ENCODE measurements at places on chromosomes 12 and 14.
A peak's percentile ranks its signal among the peaks of the same experiment; 100 is the strongest.

DNA sequence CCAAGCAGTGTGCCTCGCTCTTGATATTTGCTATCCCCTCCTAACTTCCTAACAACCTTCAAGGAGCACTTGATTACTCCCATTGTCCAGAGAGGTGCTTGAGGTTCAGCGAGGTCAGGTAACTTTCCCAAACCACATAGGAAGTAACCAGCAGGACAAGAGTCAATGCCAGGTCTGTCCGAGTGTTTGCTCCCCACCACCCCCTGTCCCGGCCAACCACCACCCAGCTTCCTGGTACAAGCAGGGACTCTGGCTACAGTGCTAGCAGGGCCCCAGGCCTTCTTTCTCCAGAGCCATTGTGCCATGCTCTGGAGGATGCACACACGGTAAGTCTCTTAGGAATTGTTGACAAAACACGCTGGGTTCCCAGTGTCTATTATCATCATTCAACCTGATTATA lies 49.2 kb downstream of the SYNE3 start:
- H3K27ac ChIP-seq = no peak overlapping the region
- H3K27me3 ChIP-seq = no peaks in the 10 kb centered on the region
- DNase-seq = no peak
- H3K36me3 ChIP-seq = no peaks in the 10 kb centered on the region
- H3K4me1 ChIP-seq = no peaks in the 10 kb centered on the region
- no peak overlapping the region for H3K4me3 ChIP-seq

- no peaks in the 10 kb centered on the region for H3K4me1 ChIP-seq
- peak; percentile 8 for DNase-seq
- H3K27me3 ChIP-seq = no peaks in the 10 kb centered on the region
These were observed 707.5 kb upstream of the TMEM132C start for GRCh38 chr12:127559349-127560040.

DNA sequence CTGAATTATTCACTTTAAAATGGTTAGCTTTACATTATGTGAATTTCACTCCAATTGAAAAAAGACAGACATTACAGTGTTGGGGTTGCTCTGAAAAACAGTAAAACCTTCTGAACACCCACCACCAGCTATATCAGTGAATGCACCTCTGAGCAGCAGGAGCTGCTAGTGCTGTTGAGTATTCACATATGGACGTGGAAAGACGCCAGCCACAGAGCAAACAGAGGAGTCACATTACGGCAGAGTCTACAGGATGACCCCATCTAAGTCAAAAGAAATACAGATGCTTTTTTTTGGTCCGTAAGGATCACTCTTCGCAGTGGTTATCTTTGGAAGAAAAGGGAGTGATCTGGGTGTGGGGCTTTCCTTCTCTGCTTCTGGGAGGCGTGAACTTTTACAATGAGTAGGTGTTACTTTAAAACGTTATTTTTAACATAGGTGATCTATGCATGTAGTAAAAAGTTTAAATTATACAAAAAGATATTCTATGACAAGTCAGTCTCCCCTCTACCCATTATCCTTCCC lies 4.5 kb downstream of the HVCN1 start:
- H3K4me1 ChIP-seq = peaks cover 7% of the 10 kb centered on the region
- H3K27ac ChIP-seq = no peak overlapping the region
- H3K36me3 ChIP-seq = no peaks in the 10 kb centered on the region
- DNase-seq = peak; percentile 33
- H3K27me3 ChIP-seq = peaks cover 10% of the 10 kb centered on the region
- H3K4me3 ChIP-seq = no peak overlapping the region

DNA sequence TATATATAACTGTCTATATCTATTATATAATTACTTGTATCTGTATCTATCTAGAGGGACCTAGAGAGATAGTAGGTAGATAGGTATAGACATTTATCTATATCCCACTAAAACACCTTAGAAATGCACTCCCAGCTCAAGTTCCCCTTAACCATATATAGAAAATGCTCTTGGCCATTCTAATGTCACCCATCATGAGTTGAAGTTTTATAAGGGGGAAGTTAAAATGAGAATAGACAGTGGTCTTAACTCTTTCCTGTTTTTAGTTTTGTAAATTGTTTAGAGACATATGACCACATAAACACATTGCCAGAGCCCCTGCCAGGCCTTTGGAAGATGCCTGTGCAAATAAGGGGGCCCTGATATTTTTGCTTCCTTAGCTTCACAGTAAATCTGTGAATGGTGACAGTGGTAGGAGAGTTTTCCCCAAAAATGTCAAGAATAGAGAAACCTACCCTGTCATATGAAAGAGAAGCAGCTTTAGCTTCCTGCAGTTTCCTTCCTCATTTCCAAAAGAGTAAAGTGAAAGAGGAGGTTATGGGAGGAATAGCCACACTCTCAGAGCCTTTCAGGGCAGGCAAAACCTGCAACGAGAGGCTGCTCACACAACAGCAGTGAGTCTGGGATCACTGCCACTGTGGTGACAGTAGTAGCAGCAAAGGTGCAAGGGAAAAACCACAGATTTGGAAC lies 45.5 kb downstream of the MGST1 start:
- no peaks in the 10 kb centered on the region for H3K4me1 ChIP-seq
- H3K27me3 ChIP-seq = no peaks in the 10 kb centered on the region
- no peak for DNase-seq
- H3K36me3 ChIP-seq = no peaks in the 10 kb centered on the region
- H3K4me3 ChIP-seq = no peak overlapping the region

DNA sequence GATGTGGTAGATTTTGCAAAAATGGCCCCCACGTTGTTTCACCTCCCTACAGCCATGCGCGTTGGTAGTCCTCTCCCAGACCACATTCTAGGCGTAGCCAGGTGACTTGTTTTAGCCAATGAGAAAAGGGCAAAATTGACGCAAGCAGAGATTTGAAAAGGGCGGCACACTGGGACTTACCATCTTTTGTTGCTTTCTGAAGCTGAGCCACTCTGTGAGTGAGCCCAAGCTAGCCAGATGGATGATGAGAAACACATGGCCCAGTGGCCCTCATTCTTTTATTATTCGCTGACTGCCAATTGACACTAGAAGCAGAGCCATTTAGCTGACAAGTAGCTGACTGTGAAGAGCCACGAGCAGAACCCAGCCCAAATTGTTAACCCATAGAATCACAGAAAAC lies 142.0 kb upstream of the GZMB start:
- no peak for DNase-seq
- H3K4me3 ChIP-seq = no peak overlapping the region
- no peak overlapping the region for H3K27ac ChIP-seq
- H3K36me3 ChIP-seq = no peaks in the 10 kb centered on the region
- no peaks in the 10 kb centered on the region for H3K4me1 ChIP-seq
- no peaks in the 10 kb centered on the region for H3K27me3 ChIP-seq

DNA sequence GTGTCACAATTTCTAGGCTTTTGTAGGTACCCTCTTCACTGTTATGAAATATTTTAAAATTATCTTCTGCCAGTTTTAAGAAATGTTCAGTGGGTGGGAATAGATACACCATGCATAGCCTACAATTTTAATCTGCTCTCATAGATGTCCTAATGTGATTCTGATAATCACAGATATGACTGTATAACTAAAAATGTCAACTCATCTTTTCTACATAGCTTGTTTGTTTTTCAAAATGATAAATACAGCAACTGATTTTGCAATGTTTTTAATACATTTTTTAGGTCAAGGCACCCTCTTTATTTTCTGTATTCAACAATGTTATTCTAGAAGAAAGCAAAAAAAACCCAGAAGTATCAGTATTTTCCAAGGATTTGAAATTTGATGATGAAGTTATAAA lies 61.6 kb downstream of the LRRC9 start:
- H3K27me3 ChIP-seq = no peaks in the 10 kb centered on the region
- H3K27ac ChIP-seq = no peak overlapping the region
- no peaks in the 10 kb centered on the region for H3K4me1 ChIP-seq
- no peak for DNase-seq
- H3K36me3 ChIP-seq = no peaks in the 10 kb centered on the region

GRCh38 chr14:54348001-54348611 lies 48.7 kb upstream of the CDKN3 start:
- DNase-seq = peak; percentile 64
- H3K27ac ChIP-seq = no peak overlapping the region
- no peaks in the 10 kb centered on the region for H3K27me3 ChIP-seq

DNA sequence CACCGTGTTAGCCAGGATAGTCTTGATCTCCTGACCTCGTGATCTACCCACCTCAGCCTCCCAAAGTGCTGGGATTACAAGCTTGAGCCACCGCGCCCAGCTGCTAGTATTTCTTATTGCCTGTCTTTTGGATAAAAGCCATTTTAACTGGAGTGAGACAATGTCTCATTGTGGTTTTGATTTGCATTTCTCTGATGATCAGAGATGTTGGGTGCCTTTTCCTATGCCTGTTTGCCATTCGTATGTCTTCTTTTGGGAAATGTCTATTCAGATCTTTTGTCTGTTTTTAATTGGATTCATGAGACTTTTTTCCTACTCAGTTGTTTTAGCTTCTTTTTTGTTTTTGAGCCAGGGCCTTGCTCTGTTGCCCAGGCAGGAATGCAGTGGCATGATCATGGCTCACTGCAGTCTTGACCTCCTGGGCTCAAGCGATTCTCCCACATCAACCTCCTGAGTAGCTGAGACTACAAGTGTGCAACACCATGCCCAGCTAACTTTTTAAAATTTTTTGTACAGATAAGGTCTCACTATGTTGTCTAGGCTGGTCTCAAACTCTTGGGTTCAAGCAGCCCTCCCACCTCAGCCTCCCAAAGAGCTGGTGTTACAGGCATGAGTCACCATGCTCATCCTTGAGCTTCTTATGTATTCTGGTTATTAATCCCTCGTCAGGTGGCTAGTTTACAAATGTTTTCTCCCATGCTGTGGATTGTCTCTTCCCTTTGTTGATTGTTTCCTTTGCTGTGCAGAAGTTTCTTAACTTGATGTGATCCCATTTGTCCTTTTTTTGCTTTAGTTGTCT lies 65.9 kb downstream of the ACACB start:
- H3K4me3 ChIP-seq = no peak overlapping the region
- no peaks in the 10 kb centered on the region for H3K27me3 ChIP-seq
- DNase-seq = no peak
- peaks cover 60% of the 10 kb centered on the region for H3K36me3 ChIP-seq
- no peak overlapping the region for H3K27ac ChIP-seq

DNA sequence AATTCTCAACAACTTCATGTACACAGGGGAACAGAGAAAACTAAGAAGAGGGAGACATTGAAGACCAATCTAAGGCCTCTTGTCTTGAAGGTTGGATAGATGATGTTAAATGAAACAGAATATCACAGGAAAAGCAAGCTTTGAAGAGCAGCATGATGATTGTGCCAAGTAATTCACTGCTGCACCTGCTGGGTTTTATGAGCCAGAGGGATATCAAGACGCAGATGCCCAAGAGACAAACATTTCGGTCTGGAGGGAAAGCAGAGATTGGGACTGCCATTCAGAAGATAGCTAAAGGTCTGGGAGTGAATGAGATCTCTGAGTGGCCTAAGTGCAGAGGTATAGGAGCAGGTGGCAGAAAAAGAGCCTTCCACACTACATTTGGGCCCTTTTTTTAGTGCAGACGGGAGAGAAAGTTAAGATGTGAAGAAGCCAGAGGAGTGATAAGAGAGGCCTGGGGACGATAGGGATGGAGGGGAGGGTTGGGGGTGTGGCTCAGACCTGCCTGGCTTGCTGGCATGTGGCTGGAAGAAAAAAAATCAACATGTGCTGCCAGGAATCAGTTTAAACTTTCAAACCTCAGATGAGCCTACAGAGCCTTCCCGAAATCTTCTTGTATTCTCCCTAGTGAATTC lies 200.6 kb downstream of the AEBP2 start:
- no peaks in the 10 kb centered on the region for H3K27me3 ChIP-seq
- H3K27ac ChIP-seq = peak overlapping the region; percentile 82
- peaks cover 29% of the 10 kb centered on the region for H3K4me1 ChIP-seq
- no peak overlapping the region for H3K4me3 ChIP-seq
- H3K36me3 ChIP-seq = no peaks in the 10 kb centered on the region

- H3K36me3 ChIP-seq = no peaks in the 10 kb centered on the region
- no peaks in the 10 kb centered on the region for H3K27me3 ChIP-seq
- DNase-seq = no peak
- peaks cover 3% of the 10 kb centered on the region for H3K4me1 ChIP-seq
- H3K4me3 ChIP-seq = no peak overlapping the region
- no peak overlapping the region for H3K27ac ChIP-seq
These were observed 13.2 kb upstream of the EDDM3A start for GRCh38 chr14:20732477-20732876.

GRCh38 chr14:26935733-26936132 lies 337.9 kb upstream of the NOVA1 start:
- H3K4me1 ChIP-seq = no peaks in the 10 kb centered on the region
- peak; percentile 52 for DNase-seq
- H3K27ac ChIP-seq = no peak overlapping the region
- H3K36me3 ChIP-seq = no peaks in the 10 kb centered on the region
- no peaks in the 10 kb centered on the region for H3K27me3 ChIP-seq

GRCh38 chr12:92863251-92863650 lies 65.8 kb downstream of the EEA1 start:
- H3K27me3 ChIP-seq = no peaks in the 10 kb centered on the region
- peaks cover 11% of the 10 kb centered on the region for H3K36me3 ChIP-seq

GRCh38 chr12:56332512-56333196 lies 1.1 kb downstream of the PAN2 start:
- H3K4me3 ChIP-seq = peak overlapping the region; percentile 57
- no peak for DNase-seq
- no peaks in the 10 kb centered on the region for H3K27me3 ChIP-seq
- H3K27ac ChIP-seq = peak overlapping the region; percentile 96
- H3K36me3 ChIP-seq = no peaks in the 10 kb centered on the region

GRCh38 chr14:54652188-54652587 lies 85.3 kb downstream of the SAMD4A start:
- no peaks in the 10 kb centered on the region for H3K36me3 ChIP-seq
- H3K27ac ChIP-seq = peak overlapping the region; percentile 94
- no peaks in the 10 kb centered on the region for H3K27me3 ChIP-seq
- peak; percentile 99 for DNase-seq
- no peak overlapping the region for H3K4me3 ChIP-seq

GRCh38 chr14:54267172-54267571 lies 129.6 kb upstream of the CDKN3 start:
- no peak overlapping the region for H3K27ac ChIP-seq
- H3K4me1 ChIP-seq = no peaks in the 10 kb centered on the region
- H3K4me3 ChIP-seq = no peak overlapping the region
- H3K36me3 ChIP-seq = no peaks in the 10 kb centered on the region
- no peaks in the 10 kb centered on the region for H3K27me3 ChIP-seq

DNA sequence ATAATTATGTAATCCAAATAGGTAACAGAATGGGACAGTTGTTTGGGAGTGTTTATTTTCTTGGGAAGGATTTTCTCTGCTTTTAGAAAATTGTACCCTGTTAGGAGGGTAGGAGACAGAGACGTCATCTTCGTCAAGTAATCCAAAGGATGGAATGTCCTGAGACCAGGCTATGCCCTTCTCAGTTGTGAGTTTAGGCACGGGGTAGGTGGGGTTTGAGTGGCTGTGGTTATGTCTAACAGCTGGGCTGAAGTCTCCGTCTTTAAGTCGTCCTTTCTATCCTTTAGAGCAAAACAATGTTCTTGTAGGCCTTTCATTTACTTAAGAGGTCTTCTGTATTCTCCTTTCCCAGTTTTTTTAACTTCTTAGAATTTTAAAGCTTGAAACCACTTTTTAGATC lies 5.7 kb downstream of the SOCS2 start:
- H3K27ac ChIP-seq = no peak overlapping the region
- H3K4me3 ChIP-seq = no peak overlapping the region
- H3K4me1 ChIP-seq = peaks cover 3% of the 10 kb centered on the region
- no peak for DNase-seq
- no peaks in the 10 kb centered on the region for H3K27me3 ChIP-seq

- H3K27ac ChIP-seq = peak overlapping the region; percentile 49
- H3K27me3 ChIP-seq = no peaks in the 10 kb centered on the region
- H3K36me3 ChIP-seq = no peaks in the 10 kb centered on the region
- DNase-seq = peak; percentile 63
These were observed 914 bp upstream of the PACS2 start for GRCh38 chr14:105313381-105314286.

GRCh38 chr12:68370006-68370590 lies 37.9 kb upstream of the MDM1 start:
- no peak overlapping the region for H3K27ac ChIP-seq
- no peak for DNase-seq
- H3K4me1 ChIP-seq = peaks cover 8% of the 10 kb centered on the region
- no peaks in the 10 kb centered on the region for H3K27me3 ChIP-seq

Data from cardiac muscle cell (in vitro differentiated cells and primary cell).